ENCODE measurements at places on chromosomes 6 and 20.

- no peak for DNase-seq
These were observed 207.2 kb upstream of the KCNQ5 start for GRCh38 chr6:72414657-72415056.

- DNase-seq = no peak
These were observed 89.4 kb downstream of the ECT2L start for GRCh38 chr6:138885156-138885819.

- DNase-seq = no peak
These were observed 9.4 kb downstream of the TFAP2A start for GRCh38 chr6:10405513-10405900.

DNA sequence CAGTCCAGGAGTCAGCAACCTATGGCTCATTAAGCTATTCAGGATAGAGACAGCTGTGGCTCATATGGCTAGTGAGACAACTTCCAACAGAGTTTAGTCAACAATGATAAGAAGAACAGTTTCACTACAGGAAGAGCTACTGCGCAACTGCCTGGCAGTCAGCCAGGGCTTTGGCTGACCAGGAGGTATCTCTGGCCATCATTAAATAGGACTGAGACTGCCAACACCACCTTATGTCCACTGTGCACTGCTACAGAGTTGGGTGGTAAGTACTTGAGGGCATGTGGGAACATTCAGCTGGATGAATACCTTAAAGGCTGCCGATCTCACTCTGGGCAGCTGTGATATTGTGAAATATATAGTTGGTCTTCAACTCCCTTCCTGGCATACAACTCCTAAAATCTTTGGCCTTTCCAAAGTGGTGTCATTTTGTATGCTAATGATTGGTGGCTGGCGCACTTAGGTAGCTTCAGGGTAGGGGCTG, 52.2 kb upstream of the FAM83C start:
- DNase-seq = no peak

GRCh38 chr6:101241442-101241841, 152.1 kb upstream of the GRIK2 start:
- no peak for DNase-seq

DNA sequence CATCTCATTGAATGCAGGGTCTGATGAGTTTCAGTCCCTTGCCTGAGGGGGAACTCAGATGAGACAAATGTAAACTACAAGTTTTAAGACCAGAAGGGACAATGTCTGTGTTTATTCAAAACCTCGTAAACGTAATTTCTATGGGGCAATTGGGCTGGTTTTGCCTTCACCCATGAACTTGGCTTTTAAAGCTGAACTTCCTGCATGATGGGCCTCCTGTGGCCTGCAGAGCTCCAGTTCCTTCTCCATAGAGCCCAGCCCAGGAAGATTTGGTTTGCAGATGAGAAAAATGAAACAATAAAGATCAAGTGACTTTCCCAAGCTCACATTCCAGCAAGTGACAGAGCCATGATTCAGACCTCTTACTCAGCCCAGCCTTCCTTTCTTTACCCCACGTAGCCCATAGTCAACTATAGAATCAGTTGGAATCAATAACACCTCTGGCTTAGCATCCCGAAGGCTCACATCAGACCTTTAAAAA, 612.3 kb downstream of the UTRN start:
- no peak for DNase-seq

GRCh38 chr6:169890901-169891300, 139.5 kb downstream of the ERMARD start:
- DNase-seq = no peak

DNA sequence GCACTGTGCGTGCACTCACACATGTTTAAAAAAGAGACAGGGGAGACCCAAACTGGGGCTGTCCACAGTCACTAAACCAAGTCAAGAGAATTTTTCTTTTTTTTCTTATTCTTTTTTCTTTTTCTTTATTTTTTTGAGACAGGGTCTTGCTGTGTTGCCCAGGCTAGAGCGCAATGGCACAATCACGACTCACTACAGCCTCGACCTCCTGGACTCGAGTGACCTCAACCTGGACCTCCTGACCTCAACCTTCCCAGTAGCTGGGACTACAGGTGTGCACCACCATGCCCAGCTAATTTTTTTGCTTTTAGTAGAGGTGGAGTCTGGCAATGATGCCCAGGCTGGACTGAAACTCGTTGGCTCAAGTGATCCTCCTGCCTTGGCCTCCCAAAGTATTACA, 89.4 kb upstream of the NFATC2 start:
- no peak for DNase-seq

DNA sequence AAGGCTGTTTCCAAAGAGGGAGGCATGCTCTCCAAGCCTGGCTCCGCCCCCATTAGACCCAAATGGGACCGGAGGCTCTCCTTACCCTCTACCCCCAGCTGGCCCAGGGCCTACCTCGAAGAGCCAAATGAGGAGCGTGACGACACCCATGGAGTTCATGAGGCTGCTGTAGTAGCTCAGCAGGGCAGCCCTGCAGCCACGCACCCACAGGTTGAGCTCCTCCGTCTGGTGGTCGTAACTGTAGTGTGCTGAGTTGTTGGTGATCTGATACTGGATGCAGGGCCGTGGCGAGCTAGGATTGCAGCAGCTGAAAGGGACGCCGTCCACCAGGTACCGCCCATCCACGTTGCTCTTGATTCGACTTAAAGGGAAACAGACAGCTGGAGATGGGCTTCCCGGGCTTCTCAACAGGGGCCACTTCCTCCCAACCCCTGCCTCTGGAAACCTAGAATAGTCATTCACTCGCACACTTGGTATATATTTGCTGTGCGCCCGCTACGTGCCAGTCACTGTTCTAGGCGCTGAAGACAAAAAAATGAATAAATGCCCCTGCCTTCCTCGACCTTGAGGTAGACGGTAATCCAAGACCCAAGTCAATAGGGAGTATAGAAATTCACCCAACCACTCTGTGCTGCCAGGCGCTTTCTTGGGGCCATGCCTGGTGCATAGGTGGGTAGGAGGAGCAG, 18.0 kb downstream of the PRPH2 start:
- no peak for DNase-seq

- DNase-seq = no peak
These were observed 3.8 kb downstream of the CEBPB start for GRCh38 chr20:50194422-50194830.

DNA sequence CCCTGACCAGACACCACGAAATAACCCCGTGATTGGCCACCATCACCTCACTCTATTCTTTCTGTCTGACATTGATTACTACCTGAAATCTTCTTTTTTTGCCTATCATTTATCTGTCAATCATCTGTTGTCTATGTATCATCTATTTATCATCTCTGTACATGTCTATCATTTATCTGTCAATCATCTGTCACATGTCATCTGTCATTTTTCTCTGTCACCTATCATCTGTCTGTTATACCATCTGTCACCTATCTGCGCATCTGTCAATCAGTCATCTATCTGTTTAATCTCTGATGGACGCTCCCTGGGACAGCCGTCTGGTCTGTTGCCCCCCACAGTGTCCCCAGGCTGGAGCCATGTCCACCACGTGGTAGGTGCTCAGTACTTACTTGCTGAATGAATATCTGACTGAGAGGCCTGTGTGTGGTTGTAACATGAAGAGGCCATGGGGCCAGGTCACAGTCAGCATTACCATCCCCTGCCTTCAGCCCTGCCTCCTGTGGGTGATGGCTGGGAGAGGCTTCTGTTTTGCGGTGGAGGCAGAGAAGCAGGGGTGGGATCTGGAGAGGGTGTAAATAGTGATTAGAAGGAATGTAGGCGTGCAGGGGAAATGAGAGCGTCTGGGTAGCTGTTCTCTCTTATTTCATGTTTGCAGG, 302.7 kb downstream of the QKI start:
- DNase-seq = no peak
